Frontal cortex (tissue), 4 donors: ENCODE measurements at places on chromosomes 6 and 20. TPM values are rescaled to one million over a fixed set of nuclear protein-coding genes. Genes with fewer than 3 reads are reported as not detected.

SLC22A1 gene
- not detected for total RNA-seq

DNAH8 gene
- total RNA-seq: under 0.01 TPM

B3GAT2 gene
- 18.8 TPM for total RNA-seq

HAO1 gene
- under 0.01 TPM for total RNA-seq

ANGPT4 gene
- not detected for total RNA-seq

RFX6 gene
- not detected for total RNA-seq

KIAA0408 gene
- total RNA-seq: 107 TPM

VIP gene
- 4.1 TPM for total RNA-seq

ZNF334 gene
- 11.4 TPM for total RNA-seq

SRMS gene
- not detected for total RNA-seq

ISM1 gene
- total RNA-seq: 1.6 TPM

CTAGE9 gene
- total RNA-seq: not detected

RAD21L1 gene
- total RNA-seq: under 0.01 TPM

MAPK13 gene
- total RNA-seq: 1.2 TPM

WFDC10B gene
- not detected for total RNA-seq

NKX2-2 gene
- total RNA-seq: 0.41 TPM

PSMB9 gene
- 0.82 TPM for total RNA-seq

TMC2 gene
- 4.5 TPM for total RNA-seq

PI16 gene
- total RNA-seq: under 0.01 TPM

NNAT gene
- 367 TPM for total RNA-seq

NINL gene
- 20.0 TPM for total RNA-seq

PKHD1 gene
- total RNA-seq: not detected

WDR27 gene
- total RNA-seq: 18.3 TPM

AFG1L gene
- total RNA-seq: 10.2 TPM

MCCD1 gene
- total RNA-seq: not detected

TMEM74B gene
- total RNA-seq: 9.4 TPM

CNKSR3 gene
- total RNA-seq: 4.1 TPM

TTBK1 gene
- total RNA-seq: 9.8 TPM

PDE10A gene
- 126 TPM for total RNA-seq

TP53TG5 gene
- total RNA-seq: not detected

OR2B2 gene
- total RNA-seq: not detected

CLIC5 gene
- total RNA-seq: 1.2 TPM

SDC4 gene
- total RNA-seq: 0.82 TPM

SIRPD gene
- not detected for total RNA-seq

EYA4 gene
- total RNA-seq: 0.41 TPM

SAPCD1 gene
- total RNA-seq: 0.82 TPM

TBXT gene
- not detected for total RNA-seq

MACROD2 gene
- total RNA-seq: 47.7 TPM

KCNK17 gene
- total RNA-seq: 0.41 TPM

GTF2H4 gene
- total RNA-seq: 15.5 TPM

C20orf141 gene
- total RNA-seq: not detected

CALHM5 gene
- 0.41 TPM for total RNA-seq

EBF4 gene
- total RNA-seq: 11.8 TPM

SAMD10 gene
- 5.7 TPM for total RNA-seq

FAM229B gene
- 24.1 TPM for total RNA-seq

SRSF6 gene
- 44.0 TPM for total RNA-seq

RBBP8NL gene
- total RNA-seq: not detected

HUS1B gene
- 0.82 TPM for total RNA-seq

FNDC11 gene
- 6.1 TPM for total RNA-seq

CST4 gene
- not detected for total RNA-seq

GLP1R gene
- total RNA-seq: 0.41 TPM

CD2AP gene
- 17.9 TPM for total RNA-seq

RPS6KA2 gene
- 24.9 TPM for total RNA-seq

GSTA3 gene
- total RNA-seq: not detected

CST2 gene
- not detected for total RNA-seq

ADGRG6 gene
- 9.8 TPM for total RNA-seq
